ENCODE measurements at places on chromosomes 3 and 15.
A peak's percentile ranks its signal among the peaks of the same experiment; 100 is the strongest.

GRCh38 chr15:81087694-81088093, 46.4 kb upstream of the CFAP161 start:
- DNase-seq = no peak

GRCh38 chr3:127035677-127036076, 52.8 kb downstream of the PLXNA1 start:
- DNase-seq = peak; percentile 88

GRCh38 chr3:171883257-171883892, 40.2 kb downstream of the TMEM212 start:
- DNase-seq = no peak

GRCh38 chr3:114420072-114420471, 126.2 kb downstream of the TIGIT start:
- DNase-seq = no peak

- DNase-seq = no peak
Observed at GRCh38 chr3:123158899-123159390, 42.8 kb upstream of the SEC22A start.

DNA sequence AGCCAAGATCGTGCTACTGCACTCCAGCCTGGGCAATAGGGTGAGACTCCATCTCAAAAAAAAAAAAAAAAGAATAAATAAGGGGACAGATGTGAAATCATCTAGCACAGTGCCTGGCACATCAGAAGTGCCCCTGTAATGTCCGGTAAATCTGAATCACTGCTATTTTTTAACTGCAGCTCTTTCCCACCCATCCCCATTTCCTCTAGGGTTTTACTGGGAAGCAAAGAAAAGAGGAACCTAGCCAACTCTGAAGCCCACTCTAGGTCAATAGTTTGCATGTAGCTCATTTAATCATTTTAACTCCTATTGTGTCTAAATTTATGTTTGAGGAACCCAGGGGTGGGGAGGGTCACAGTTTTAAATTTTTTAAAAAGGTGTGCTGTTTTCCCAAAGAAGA, 26.0 kb downstream of the MAGI1 start:
- no peak for DNase-seq
